Upper lobe of right lung (tissue), 1 donor: ENCODE measurements at places on chromosomes 4 and X. TPM values are rescaled to one million over a fixed set of nuclear protein-coding genes. Genes with fewer than 3 reads are reported as not detected.

DNA sequence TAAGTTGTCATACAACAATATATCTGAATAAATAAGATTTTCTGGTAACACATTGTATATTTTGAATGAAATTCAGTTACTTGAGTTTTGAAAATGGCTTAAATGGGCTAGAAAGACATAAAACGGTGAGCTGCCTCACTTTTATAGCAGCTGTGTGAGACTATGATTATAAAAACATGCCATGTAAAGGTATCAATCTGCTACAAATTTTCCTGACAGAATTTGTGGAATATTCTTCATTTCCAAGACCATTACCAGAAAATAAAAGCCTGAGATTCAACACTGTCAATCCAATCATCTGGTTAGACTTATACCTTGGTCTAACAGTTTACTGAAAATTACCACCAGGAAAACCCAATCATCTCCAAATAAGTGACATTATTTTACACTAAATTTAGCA lies 181.1 kb downstream of the SPCS3 start:
- H3K4me3 ChIP-seq, result no peak overlapping the region
- DNase-seq, result no peak
- no peaks in the 10 kb centered on the region for H3K4me1 ChIP-seq
- no peaks in the 10 kb centered on the region for H3K36me3 ChIP-seq

DNA sequence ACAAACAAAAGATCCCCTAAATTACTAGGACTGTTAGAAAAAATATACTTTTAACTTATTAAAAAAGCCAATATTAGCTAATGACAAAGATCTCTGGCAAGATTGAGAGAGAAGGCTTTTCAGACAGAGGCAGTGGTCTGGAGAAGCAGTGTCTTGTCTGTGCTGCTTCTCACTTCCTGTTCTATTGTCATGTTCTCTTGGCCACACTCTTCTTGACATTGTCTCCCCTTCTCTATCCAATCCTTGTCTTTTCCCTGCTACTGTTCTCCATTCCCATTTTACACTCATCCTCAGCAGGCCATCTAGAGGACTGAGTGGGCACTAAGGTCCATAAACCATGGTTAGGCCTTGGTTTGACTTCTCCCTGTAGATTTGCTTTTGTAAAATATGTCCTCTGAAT lies 14.0 kb upstream of the TAPT1 start:
- H3K27me3 ChIP-seq, result no peaks in the 10 kb centered on the region
- H3K4me3 ChIP-seq, result no peak overlapping the region
- no peaks in the 10 kb centered on the region for H3K4me1 ChIP-seq
- no peaks in the 10 kb centered on the region for H3K36me3 ChIP-seq

ZNF711 gene
- total RNA-seq, result 1.8 TPM

GRCh38 chr4:171648926-171649325 lies 164.3 kb upstream of the GALNTL6 start:
- no peaks in the 10 kb centered on the region for H3K4me1 ChIP-seq
- H3K36me3 ChIP-seq, result no peaks in the 10 kb centered on the region
- no peak overlapping the region for H3K27ac ChIP-seq
- no peaks in the 10 kb centered on the region for H3K27me3 ChIP-seq

GRCh38 chr4:119664168-119664907 lies 35.7 kb upstream of the PDE5A start:
- peak overlapping the region; percentile 27 for H3K27ac ChIP-seq
- H3K4me3 ChIP-seq, result peak overlapping the region; percentile 14
- no peaks in the 10 kb centered on the region for H3K36me3 ChIP-seq
- no peak for DNase-seq
- H3K27me3 ChIP-seq, result no peaks in the 10 kb centered on the region
- no peaks in the 10 kb centered on the region for H3K4me1 ChIP-seq

DNA sequence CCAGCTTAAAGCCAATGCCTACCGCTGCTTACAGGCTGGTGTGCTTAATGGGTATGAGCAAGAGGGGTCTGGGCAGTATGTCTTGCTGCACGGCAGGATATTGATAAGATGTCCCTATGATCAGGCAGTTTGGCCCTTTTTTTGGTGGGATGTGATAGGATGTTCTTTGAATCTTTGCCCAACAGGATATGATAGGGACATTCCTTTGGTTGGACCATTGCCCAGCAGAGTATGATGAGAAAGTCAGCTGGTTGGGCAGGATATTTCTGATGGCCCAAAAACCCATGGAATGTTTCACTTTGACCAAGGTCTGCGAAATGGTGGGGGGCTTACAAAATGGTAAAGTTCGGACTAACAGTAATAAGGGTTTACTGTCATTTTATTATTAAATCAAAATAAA lies 1060.6 kb downstream of the STIM2 start:
- no peak for DNase-seq
- H3K4me3 ChIP-seq, result no peak overlapping the region
- no peak overlapping the region for H3K27ac ChIP-seq

UGT2B11 gene
- total RNA-seq, result not detected

GRCh38 chr4:97984545-97985131 lies 158.6 kb downstream of the STPG2 start:
- no peaks in the 10 kb centered on the region for H3K36me3 ChIP-seq
- no peak overlapping the region for H3K27ac ChIP-seq
- no peaks in the 10 kb centered on the region for H3K27me3 ChIP-seq

DNA sequence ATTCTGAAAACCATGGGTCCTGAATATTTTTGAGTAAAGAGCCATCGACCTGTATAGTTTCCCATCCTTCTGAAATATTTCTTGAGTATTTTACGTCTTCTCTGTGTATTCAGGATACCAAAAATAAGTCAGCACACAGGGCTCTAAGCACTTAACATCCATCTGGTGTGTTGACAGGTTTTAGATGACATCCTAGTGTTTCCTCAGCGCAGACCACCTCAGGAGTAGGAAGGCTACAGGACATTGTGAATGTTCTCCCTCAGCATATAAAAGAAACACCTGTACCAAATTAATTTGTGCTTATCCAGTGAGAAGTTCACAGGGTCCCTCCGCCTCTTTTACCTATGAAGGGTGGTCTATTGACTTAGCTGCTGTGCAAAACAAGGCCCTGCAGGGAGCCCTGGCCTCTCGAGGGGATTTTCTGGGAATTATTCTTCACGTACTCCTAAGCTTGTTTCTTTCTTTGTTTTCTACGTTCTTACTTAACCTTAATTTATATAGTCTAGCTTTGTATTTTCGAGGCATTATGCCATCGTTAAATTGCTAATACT lies 241.8 kb downstream of the FBXO8 start:
- no peaks in the 10 kb centered on the region for H3K36me3 ChIP-seq
- H3K4me1 ChIP-seq, result no peaks in the 10 kb centered on the region
- no peak for DNase-seq
- H3K27ac ChIP-seq, result no peak overlapping the region
- H3K27me3 ChIP-seq, result no peaks in the 10 kb centered on the region
- H3K4me3 ChIP-seq, result no peak overlapping the region

DNA sequence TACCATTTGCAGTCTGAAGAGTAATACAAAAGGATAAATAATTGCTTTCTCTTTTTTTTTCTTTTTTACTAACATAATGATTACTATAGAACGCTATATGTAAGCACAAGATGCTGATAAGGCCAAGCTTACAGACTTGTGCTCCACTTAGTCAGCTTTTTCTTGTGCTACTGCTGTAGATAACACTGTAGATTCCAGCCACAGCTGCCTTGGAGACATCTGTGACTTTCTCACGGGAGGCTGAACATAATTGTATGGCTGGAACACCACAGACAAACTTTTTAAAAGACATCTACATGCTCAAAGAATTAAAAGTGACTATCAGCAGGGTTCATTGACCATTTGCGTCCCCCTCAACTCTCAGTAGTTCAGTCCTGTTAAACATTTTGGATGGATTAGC lies 381.7 kb upstream of the AMOT start:
- no peaks in the 10 kb centered on the region for H3K36me3 ChIP-seq
- H3K4me3 ChIP-seq, result no peak overlapping the region
- H3K27ac ChIP-seq, result no peak overlapping the region
